ENCODE measurements at places on chromosomes 13 and 19.

- no peak for DNase-seq
Observed at GRCh38 chr13:105105471-105105870, 1430.0 kb downstream of the EFNB2 start.

- DNase-seq = no peak
Observed at GRCh38 chr19:22733691-22734090, 50.3 kb downstream of the ZNF99 start.

- no peak for DNase-seq
Observed at GRCh38 chr13:101139081-101139480, 277.2 kb downstream of the NALCN start.

- DNase-seq = no peak
Observed at GRCh38 chr19:38851622-38852230, 1.9 kb upstream of the HNRNPL start.

DNA sequence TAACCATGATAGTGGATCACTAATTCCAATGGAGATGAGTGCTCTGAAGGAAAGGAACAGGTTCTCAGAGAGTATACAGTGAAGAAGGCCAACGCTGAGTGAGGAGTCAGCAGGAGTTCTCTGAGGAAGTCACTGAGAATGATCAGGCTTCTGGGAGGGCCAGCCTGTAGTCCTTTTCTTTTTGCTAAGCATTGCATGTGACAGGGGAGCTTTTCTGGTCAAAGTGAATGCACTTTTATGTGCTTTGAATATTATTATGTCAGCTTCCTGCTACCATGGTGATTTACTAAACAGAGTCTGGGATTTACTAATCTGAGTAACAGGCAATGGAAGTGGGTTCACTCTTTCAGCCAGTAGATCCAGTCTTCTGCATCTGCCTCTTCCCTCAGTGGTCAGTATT is 81.1 kb upstream of the SERP2 start:
- DNase-seq = no peak

- peak; percentile 54 for DNase-seq
Observed at GRCh38 chr19:18763674-18764590, 27.2 kb downstream of the COMP start.

DNA sequence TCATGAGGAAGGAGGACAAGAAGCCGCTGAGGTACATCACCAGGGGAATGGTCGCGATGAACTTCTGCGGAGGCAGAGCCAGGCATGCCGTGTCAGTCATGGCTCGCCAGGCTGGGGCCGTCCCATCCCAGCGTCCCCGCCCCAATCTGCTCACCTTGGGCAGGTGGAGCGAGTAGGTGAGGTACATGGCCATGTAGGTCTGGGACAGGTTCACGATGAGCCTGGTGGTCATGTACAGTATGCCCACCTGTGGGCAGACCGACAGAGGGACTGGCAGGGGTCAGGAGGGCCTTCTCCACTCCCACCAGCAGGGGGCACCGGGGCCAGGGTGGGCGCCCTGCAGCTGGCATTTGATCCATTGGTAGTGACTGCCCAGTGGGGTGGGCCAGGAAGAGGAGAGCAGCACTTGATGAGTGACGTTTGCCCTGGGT is 8.3 kb downstream of the TEKTIP1 start:
- no peak for DNase-seq

DNA sequence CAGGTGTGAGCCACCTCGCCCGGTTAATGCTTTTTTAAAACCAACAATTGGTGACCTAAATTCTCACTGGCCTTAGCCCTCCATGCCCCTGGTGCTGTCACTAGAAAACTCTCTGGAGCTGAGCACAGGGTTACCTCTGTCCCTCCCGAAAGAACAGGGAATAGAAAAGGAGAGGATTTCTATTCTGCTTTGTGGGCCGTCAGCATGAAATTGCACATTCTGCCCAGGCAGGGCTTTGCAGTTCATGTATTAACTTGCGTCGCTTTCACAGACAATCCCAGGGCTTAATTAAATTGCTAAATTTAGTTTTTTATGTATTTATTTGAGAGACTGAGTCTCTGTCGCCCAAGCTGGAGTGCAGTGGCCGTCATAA is 583 bp upstream of the ZNF480 start:
- DNase-seq = no peak

GRCh38 chr19:4754248-4754647 is 30.6 kb upstream of the DPP9 start:
- no peak for DNase-seq

GRCh38 chr13:41053384-41053826 is 7.9 kb upstream of the WBP4 start:
- no peak for DNase-seq

GRCh38 chr19:47176627-47177090 is 46.0 kb downstream of the SAE1 start:
- DNase-seq = peak; percentile 64

DNA sequence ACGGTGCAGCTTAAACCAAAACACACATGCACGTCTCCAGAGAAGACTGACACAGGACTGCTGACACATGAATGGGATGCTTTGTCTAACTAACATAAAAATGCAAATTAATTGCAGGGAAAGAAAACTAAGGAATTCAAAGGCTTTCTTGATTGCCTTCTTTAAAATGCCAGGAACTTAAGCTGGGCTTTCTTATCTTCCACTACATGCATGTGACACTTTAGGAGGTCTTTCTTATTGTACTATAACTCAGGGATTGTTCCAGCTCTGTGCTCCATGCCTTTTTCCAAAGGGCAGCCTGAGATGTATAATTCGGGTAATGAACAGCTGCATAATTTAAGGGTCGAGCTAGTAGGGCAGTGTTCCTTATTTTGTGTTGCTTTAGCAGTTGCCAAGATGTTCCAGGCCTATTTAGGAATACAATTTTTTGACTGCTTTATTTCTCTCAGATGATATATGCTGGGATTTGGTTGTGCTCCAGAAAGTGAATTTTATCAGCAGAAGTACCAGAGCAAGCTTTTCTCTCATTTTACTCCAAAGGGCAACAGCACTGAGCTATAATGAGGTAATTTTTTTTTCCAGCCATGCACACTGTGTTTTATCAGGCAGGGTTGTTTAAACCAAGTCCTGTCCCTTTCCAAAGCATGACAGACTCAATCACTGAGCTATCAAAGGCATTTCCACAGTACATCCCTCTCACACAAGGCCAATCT is 885.2 kb downstream of the PCDH9 start:
- no peak for DNase-seq

DNA sequence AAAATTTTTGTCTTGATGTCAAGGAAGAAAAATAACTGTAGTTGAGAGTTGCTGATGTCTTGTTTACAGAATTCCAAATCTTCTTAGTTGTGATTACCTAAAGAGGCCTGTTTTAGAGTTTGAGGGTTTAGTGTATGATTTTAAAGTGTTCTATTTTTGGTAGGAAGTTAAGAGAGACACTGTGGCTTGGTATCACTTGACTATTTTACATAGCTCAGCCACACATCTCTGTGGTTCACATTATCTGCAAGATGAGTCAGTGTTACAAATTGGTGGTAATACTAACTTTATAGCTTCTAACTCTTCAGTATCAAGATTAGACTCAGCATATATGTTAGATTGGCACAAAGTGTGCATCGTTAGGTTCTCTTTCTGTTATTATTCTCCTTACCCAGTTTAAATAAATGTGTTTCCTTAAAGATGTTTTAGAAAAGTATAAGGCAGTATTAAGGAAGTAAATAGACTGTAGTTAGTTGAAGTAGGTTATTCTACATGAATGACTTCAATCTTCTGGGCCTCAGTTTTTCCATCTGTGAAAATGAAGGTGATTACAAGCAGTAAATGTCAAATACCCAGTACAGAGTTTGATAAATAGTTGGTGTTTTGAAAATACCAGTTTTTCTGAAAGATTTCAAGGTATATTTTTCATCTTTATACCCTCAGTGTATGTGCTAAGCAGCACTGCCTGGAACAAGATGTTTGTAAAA is 33.4 kb downstream of the COG6 start:
- no peak for DNase-seq

GRCh38 chr13:33787051-33787591 is 30.8 kb upstream of the RFC3 start:
- DNase-seq = no peak

- no peak for DNase-seq
Observed at GRCh38 chr19:36031308-36031707, 1.4 kb downstream of the CLIP3 start.

DNA sequence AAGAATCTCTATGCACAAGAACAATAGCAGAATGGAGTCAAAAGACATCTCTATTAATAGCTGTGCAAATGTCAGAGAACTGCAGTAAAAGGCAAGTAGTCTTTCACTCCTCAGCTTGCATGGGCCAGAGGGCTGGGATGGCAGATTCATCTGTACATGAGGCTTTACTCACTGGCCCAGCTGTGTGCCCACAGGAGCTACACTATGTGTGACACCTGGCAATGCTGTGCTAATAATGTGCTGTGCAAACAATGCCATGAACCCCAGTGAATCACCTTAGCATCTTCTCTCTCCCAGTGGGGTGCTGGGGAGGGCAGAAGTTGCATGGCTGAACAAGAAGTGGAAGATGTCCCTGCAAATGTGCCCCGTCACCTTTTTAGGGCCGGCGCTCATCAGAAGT is 73.1 kb downstream of the KL start:
- DNase-seq = no peak

DNA sequence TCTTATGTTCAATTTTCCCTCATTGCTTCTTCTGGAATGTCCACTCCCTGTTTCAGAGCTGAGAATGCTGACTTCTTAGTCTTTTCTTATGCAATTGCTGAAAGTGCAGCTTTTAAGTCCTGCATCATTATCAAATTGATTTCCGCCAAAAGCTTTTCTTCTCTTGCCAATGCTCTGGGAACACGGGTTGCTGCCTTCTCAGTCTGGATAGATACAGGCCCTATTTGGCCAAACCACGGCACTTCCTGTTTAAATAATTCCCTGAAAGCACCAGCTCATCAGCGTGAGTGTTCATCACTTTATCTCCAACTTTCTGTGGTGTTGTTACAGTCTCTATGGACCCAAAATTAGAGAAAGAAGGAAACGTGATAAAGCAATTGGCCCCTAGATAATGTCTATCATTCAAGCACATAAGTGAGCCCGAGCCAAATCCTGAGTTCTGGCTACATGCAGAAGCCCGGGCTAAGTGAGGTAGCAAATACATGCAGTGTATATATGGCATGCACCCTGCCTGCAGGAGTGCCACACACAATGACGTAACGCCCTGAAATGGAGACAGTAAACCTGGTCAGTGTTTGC is 85.7 kb downstream of the CYSLTR2 start:
- no peak for DNase-seq

DNA sequence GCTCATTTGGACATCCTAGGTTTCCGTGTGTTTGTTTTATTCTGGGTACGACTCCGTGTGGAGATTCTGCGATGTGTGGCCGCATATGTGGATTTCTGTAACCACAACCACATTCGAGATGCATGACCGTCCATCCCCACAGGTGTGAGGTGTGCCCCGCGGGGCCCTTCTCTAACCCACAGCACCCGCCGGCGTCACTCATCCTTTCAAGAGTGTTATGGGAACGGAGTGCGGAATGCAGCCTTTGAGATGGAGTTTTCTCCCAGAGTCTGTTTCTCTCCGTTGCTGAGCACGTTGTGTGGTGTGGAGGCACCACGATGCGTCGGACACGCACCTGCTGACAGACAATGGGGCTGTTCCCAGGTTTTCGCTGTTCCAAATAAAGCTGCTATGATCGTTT is 40.0 kb downstream of the C13orf46 start:
- no peak for DNase-seq

DNA sequence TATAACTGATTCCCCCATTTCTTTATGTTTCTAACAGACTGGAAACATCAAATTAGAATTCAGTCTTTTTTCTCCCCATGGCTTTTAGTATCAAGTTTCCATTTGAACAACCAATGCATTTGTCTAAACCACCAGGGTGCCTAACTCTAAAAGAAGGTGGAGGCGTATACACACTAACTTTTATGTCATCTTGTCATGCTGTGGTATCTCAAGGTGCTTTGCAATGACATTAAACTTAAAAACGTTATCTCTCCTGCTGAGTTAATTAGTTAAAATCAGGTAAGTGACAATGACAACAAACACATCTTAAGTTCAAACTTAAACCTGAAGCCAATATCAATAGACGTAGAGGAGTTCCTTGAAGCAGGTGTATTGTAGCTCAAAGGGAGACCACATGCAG is 1001.7 kb downstream of the PCDH17 start:
- no peak for DNase-seq

DNA sequence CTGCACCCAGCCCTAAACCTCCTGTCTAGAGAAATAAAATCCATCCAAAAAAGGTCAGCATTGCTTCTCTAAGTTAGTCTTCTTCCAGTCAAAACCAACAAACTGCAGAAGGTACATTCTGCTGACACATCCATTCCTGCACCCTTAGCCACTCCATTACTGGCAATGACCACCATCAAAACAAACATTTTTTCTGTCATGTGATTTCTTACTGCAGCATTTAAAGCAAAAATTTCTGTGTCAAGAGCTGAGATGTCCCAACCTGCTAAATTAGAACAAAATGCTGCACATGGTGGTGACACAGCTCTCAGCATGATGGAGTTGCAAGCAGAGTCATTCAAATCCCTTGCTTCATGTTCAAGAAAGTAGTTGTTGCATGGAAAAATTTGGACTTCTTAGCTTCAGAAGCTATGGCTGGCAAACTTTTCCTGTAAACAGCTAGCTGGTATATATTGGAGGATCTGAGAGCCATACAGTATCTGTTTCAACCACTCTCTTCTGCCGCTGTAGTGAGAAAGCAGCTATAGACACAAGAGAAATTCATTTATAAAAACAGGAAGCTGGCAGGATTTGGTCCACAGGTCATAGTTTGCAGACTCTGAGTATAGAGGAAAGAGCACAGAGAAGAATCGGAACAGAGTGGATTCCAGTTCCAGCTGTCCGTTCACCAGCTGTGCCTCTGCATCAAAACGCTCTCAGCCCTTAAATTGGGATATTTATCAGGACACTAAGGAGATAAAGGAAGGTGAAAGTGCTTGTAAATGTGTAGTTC is 17.4 kb downstream of the RUBCNL start:
- no peak for DNase-seq

DNA sequence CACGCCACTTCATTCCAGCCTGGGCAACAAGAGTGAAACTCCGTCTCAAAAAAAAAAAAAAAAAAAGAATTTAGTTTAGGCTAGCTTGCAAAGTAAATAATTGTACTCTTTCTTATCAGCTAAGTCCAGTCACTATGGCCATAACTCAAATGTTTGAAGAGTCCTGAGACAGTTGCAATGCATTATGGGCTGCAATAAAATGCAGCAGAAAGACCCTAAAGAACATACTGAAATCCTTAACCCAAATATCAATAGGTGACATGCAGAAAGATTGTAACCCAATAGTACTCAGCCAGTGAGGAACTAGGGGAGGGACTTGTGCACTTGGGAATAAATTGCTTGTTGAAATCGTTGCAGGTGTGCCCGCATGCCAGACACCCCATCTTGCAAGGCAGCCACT is 20.9 kb upstream of the FFAR2 start:
- no peak for DNase-seq

- no peak for DNase-seq
Observed at GRCh38 chr13:23180711-23181110, at the start of gene SGCG. SGCG (plus strand) TSS chr13:23180979; CDS start chr13:23203695, 22,716 bp downstream.

DNA sequence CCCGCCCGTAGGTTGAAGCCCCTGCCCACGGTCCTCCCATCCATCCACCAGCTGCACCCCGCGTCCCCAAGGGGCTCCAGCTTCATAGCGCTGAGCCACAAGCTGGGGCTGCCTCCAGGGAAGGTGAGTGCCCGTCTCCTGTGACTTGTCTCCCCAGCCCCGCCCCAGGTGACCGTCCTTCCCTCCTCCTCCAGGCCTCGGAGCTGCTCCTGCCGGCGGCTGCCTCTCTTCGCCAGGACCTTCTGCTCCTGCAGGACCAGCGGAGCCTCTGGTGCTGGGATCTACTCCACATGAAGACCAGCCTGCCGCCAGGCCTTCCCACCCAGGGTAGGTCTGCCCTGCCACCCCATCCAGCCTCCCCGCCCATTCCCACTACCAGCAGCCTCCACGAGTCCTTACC is 7.5 kb downstream of the HAUS5 start:
- no peak for DNase-seq
